ENCODE measurements at places on chromosomes 3 and 15.

DNA sequence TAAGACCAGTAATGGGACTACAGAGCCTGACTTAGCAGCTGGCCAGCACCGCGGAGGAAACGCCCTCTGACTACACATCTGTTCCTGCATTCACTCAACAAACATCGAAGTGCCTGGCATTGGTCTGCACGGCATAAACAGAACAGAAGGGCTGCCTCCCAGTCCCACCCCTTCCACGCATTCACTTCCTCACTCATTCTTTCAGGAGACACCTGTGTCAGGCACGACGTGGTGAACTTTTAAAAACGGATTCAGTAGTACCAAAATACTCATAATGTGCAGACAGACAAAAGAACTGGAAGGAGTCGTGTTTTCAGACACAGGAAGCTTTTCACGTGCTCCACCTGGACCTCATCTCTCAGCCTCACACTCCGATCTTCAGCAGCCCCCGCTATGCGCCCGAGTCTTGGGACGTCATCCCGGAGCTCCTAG, 123.3 kb downstream of the XXYLT1 start:
- DNase-seq: peak; percentile 50

- no peak for DNase-seq
Observed at GRCh38 chr3:184300378-184300720, 1.3 kb downstream of the PSMD2 start.

DNA sequence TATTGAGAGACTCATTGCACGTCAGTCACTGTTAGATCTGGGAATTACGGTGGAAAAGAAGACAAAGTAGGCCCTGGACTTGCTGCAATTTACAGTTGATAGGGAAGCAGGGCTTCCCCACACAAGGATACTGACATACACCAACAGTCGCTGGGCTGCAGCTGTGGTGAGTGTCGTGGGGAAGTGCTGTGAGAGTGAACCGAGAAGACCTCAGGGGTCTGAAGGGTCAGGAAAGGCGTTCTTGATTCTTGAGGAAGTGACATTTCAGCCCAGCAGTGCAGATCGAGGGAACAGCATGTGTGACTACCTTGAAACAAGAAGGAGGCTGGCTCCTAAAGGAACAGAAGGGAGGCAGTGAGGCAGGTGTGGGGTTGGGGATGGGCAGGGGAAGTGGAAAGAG, 22.5 kb downstream of the MYZAP start:
- DNase-seq: no peak

DNA sequence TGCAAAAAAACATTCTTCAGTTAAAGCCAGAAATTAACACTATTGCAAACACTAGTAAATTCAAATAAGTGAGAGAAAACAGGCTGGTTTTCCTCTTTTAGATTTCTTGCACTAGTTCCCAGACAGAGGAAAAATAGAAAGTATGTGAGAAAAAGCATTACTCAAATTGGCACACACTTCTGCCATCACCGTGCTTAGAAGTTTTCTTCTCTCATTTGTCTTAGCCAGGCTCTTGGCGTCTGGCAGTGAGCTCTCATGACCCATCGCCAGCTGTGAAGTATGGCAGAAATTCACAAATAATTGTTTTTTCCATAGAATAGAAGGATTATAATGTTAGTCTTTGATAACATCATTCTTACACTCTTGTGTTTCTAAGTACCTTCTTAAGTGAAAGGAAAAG, 515.9 kb downstream of the GBE1 start:
- DNase-seq: no peak

DNA sequence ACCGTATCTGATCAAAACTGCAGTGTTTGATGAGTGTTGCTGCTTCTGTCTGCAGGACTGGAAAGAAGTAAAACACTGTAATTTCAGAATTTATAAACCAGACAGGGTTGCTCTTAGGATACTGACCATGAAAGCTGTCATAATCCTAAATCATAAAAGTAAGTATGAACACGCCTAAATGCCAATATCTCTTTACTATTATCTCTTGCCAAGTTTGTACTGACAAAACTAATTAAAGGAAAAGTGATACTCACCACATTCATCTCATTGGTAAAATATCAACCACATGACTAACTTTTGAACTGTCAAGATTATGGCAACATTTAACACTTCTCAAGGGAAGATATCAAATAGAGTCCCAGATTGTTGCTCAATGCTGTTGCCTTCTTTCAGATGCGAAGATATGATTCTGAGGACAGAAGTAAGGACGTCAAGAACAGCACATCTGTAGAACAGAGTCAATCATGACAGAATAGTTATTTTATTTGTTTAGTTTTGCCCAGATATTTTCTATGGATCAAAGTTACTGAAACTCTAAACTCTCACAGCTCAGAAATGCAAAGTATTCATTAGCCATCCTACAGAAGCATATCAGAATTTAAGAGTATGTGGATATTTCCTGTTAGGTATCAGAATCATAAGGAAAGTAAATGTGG, 61.4 kb upstream of the COL8A1 start:
- DNase-seq: no peak

GRCh38 chr15:59456114-59456513, 18.1 kb downstream of the FAM81A start:
- no peak for DNase-seq

GRCh38 chr3:116707531-116707930, 2.0 kb upstream of the TUSC7 start:
- no peak for DNase-seq

GRCh38 chr3:171804618-171805389, 5.5 kb downstream of the PLD1 start:
- DNase-seq: no peak

GRCh38 chr3:58361866-58362265, 29.2 kb downstream of the PXK start:
- no peak for DNase-seq

- no peak for DNase-seq
Observed at GRCh38 chr3:120796976-120797375, 54.4 kb downstream of the GTF2E1 start.

DNA sequence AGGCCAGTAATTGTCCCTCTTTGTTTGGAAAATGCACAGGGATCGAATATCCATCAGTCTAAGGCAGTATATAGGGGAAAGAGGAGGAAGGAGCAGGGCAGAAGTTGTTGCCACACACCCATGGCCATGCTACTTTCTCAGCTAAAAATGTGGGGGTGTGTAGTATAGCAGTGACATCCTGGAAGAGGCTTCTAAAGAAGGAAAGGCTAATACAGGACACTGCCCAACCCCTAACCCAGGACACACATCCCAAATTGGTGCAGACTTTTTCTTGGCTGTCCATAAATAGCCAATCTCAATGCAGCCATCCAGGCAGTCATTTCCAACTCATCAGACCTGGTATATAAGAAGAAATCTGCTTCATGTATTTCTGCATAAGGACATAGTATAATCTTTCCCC, 33.1 kb upstream of the LRRN1 start:
- no peak for DNase-seq

DNA sequence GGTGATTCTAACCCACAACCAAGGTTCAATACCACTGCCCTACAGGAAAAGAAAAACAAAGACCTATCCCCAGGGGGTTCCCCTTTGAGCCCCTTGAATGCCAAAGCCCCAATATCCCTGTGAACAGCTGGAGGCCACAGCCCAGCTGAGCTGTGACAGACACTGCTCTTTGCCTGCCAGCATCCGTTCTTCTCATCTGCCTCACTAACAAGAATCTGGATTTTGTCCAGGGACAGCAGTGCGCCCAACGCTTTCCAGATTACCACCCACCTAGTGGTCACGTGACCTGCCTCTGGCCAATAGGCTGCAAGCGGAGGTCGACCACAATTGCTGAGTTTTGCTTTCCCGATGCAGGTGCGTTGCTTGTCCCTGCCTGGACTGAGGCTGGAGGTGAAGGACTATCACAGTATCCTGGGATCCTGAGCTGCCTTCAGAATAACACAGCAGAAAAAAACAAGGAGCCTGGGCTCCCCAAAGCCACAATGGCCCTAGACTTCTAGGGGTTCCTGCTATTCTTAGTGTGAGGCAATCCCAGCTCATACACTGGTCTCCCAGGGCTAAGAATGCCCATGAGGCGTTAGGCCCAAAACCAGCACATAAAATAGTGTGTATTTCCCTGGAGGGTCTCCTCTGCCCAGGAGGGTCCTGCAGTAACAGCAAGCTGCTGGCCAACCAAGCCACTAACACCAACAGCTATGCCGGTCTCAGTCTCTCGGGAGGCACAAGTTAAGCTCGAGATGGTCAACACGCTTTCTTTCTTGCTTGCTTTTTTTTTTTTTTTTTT, 13.8 kb downstream of the BDH1 start:
- no peak for DNase-seq

GRCh38 chr15:76994971-76995945, at the start of gene PSTPIP1:
Gene PSTPIP1, plus strand, starts transcription at chr15:76995126. Its CDS starts 448 bp downstream, at chr15:76995574.
- peak; percentile 75 for DNase-seq

DNA sequence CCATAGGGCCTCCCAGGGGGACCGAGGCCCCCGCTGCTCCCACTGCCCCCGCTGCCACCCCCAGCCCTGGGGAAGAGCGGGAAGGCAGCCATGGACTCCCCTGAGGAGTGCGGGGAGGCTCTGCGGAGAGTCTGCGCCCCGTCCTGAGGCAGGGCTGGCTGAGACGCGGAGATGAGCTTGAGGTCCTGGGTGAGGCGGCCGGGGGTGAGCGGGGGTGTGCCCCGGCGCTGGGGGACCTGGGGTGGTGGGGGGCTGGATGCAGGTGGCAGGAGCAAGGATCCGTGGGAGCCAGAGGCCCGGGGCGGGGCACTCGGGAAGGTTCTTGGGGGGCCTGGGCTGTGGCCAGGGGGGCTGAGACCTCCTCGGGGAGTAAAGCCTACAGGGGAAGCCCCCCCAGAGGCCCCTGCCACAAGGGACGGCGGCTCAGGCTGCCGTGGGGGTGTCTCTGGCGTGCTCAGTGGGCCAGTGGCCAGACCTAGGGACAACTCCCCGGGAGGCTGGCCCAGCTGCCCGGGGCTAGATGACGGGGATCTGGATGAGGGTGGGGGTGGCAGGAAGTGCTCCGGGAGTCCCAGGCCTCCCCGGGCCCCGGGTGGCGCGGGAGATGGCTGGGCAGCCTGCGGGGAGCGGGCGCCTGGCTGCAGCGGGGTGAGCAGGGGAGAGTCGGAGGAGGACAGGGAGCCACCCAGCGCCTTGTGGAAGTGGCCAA, 45.9 kb downstream of the HCN4 start:
- DNase-seq: no peak

GRCh38 chr3:160447544-160447943, 2.0 kb downstream of the TRIM59 start:
- DNase-seq: no peak

GRCh38 chr15:101536875-101537405, 47.4 kb upstream of the PCSK6 start:
- DNase-seq: no peak

DNA sequence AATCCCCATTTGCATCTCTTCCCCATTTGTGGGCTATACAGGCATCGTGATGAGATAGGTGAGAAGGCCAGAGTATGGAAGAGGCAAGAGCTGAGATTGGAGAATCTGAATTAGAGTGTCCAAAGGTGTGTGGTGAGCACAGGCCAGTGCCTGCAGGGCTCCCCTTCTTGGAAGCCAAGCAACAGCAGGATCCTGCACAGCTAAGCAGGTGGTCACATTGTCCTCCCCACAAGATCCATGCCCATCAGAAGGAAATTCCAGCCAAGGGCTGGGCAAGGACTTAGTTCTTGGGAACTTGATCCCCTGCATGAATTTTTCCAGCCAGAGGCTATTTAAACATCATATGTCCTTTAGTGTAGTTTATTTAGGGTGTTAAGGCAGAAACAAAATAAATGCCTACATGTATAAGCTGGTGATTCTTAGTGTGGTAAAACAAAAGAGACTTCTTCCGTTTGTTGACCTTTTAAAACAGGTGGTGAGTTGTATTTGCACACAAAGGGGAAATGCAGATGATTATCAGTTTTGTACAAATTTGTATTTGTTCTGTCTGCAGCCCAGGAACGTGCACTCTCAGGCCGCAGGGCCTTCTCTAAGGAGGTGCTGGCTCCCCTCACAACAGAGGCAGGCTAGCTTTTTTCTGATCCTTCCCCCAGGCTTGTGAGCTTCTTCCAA, 110.2 kb downstream of the PLCL2 start:
- no peak for DNase-seq

GRCh38 chr3:129491794-129492193, 36.6 kb upstream of the RHO start:
- DNase-seq: no peak

DNA sequence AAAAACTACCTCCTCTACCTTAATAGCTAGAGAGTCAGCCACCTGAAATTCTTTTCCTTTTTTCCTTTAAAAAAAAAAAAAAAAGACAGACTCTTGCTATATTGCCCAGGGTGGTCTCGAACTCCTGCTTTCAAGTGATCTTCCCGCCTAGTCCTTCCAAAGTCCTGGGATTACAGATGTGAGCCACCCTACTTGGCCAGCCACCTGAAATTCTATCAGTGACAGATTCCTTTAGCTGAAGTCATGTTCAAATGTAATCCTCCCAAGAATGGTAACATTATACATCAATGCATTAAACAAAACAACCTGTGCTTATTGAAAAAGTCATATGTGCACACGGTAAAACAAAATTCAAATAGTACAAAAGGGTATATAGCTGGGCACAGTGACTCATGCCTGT, 51.8 kb upstream of the ATOSA start:
- no peak for DNase-seq

DNA sequence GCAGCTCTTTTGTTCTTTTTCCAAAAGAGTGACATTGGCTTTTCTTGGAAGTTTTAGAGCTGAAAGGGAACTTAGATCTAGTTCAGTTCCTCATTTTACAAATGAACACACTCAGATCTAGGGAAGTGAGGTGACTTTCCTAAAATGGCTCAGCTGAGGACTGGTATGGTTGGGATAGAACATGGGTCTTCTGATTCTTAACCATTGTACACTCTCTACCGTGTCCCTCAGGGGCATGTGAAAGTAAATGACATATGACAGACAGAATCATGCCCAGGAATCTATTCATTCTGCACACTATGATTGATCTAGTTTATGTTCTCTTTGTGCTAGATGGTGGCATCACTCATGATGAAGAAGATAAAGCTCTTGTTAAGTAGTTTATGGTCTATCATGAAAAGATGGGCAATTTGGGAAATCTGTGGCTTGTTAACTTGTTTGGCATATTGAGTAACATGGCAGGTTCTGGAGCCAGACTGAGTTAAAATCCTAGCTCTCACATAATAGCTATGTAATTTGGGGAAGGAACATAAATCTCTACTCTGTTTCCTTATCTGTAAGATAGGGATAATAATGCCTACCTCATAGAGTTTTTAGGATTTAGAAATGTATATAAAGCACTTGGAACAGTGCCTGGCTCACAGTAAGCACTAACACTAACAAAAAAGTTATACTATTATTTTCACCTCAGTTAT, 30.9 kb downstream of the UBE2E1 start:
- DNase-seq: no peak

DNA sequence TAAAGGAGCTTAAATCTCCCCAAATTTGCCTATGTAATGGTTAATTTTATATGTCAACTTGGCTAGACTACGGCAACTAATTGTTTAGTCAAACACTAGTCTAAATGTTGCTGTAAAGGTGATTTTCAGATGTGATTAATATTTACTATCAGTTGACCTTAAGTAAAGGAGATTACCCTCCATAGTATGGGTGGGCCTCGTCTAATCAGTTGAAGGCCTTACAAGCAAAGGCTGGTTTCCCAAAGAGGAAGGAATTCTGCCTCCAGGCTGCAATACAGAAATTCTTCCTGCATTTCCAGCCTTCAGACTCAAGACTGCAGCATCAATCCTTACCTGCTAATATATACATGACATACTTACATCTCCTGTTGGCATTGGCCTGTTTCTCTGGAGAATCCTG, 23.6 kb downstream of the SLC12A8 start:
- DNase-seq: no peak

- DNase-seq: no peak
Observed at GRCh38 chr15:28123408-28124023, 24.4 kb upstream of the OCA2 start.

Measured in activated CD4-positive, CD25-positive, alpha-beta regulatory T cell treated with anti-CD3 and anti-CD28 coated beads, Interleukin-2, amount 50 U/mL, for 72 hours (primary cell).